ENCODE measurements at places on chromosomes 3 and 15. TPM values are rescaled to one million over a fixed set of nuclear protein-coding genes. Genes with fewer than 3 reads are reported as not detected.

The C2CD4B gene
- total RNA-seq: 0.64 TPM

The C3orf80 gene
- 0.72 TPM for total RNA-seq

The ACKR2 gene
- total RNA-seq: 1.2 TPM

GRCh38 chr3:117744935-117745334, 1035.4 kb downstream of the TUSC7 start:
- no peak overlapping the region for H3K4me3 ChIP-seq
- no peaks in the 10 kb centered on the region for H3K27me3 ChIP-seq
- H3K27ac ChIP-seq: no peak overlapping the region
- DNase-seq: no peak

DNA sequence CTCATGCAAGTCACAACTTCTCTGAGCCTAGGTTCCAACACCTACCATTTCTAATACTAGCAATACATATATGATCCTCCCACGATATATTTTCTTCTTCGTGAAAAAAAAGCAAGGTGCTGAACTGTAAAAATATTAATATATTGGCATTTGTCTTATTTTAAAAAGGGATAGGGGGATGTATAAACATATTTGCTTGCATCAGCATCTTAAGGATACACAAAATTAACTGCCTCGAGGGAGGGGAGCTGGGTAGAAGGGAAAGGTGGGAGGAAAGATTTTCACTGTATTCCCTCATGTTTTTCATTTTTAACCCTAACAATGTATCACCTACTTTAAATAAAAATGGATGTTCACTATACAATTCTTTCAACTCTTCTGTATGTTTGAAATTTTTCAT, 1.3 kb downstream of the HACD2 start:
- H3K36me3 ChIP-seq: peaks cover 11% of the 10 kb centered on the region
- H3K4me3 ChIP-seq: peak overlapping the region; percentile 94
- H3K27ac ChIP-seq: no peak overlapping the region
- H3K27me3 ChIP-seq: no peaks in the 10 kb centered on the region

DNA sequence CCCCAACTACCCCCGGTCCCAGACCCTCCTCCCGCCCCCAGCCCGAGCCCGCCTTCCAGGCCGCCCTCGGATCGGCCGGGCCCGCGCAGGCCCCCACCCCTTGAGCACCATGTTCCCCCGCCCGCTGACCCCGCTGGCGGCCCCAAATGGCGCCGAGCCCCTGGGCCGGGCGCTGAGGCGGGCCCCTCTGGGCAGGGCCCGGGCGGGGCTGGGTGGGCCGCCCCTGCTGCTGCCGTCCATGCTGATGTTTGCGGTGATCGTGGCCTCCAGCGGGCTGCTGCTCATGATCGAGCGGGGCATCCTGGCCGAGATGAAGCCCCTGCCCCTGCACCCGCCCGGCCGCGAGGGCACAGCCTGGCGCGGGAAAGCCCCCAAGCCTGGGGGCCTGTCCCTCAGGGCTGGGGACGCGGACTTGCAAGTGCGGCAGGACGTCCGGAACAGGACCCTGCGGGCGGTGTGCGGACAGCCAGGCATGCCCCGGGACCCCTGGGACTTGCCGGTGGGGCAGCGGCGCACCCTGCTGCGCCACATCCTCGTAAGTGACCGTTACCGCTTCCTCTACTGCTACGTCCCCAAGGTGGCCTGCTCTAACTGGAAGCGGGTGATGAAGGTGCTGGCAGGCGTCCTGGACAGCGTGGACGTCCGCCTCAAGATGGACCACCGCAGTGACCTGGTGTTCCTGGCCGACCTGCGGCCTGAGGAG, 472 bp downstream of the CHST14 start:
- H3K4me1 ChIP-seq: peaks cover 34% of the 10 kb centered on the region
- peaks cover 12% of the 10 kb centered on the region for H3K36me3 ChIP-seq
- peak overlapping the region; percentile 92 for H3K4me3 ChIP-seq
- no peaks in the 10 kb centered on the region for H3K27me3 ChIP-seq

DNA sequence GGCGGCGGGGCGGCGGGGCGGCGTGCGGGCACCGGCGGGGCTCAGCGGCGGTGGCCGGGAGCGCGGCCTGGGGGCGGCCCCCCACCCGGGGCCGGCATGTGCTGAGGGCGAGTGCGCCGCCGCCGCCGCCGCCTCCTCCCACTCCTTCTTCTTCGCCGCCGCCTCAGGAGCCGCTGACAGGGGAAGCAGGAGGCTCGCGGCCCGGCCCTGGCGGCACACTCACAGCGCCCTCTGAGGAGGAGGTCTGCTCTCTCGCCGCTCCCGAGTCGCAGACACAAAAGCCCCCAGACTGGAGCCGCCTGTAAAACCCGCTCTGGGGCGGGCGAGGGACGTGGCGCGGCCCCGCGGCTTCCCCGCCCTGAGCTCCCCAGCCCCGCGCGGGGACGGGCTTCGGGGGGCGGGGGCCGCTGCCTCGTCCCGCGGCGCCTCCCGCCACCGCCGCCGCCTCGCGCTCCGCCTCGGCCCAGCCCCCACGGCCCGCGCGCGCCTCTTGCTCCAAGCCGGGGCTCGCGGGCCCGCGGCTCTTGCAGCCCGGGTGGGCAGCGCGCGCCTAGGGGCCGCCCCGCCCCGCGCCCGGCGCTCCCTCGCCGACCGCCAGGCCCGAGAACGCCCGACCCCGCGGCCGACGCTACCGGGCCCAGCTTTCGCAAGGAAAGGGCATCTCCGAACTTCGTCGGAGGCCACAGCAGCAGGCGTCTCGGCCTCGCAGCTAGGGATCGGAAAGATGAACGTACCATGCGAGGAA, at the start of gene PYGO1:
TSS of gene PYGO1 (minus strand) at position 276 of the 745 bp plus-strand sequence. CDS start 462 bp downstream, outside the sequence.
- DNase-seq: peak; percentile 66
- H3K36me3 ChIP-seq: no peaks in the 10 kb centered on the region
- H3K4me3 ChIP-seq: peak within 1 kb of the TSS; percentile 69
- no peaks in the 10 kb centered on the region for H3K27me3 ChIP-seq

DNA sequence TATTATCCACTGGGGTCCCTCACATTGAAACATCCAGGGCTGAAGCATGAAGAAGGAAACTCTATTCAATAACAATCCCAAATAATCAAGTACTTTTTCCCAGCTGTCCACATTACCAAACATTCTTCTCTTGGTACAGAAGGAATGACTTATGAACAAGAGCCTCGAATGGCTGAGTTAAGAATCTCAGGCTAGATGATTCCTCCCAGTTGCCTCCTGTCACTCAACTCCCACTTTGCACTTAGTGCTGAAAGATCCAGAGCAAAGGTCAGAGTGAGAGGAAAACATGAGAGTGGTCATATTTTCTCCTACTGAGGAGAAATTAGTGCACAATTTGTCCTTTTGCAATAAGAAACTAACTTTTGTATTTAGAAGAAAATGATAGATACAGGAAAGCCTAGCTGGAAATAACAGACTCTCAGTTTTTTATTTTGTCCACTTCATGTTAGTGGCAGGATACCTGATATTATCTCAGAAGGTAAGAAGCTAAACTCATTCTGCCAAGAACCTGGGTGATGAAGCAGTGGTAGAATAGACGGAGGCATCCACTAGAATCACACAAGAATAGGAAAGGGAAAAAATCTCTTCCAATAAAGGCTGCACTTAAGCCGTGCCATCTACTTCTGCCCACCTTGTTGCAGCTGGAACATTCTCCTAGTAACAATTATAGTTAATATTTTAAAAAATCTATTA, 46.2 kb downstream of the GADL1 start:
- H3K4me3 ChIP-seq: no peak overlapping the region
- no peaks in the 10 kb centered on the region for H3K36me3 ChIP-seq
- no peak for DNase-seq
- no peak overlapping the region for H3K27ac ChIP-seq
- H3K4me1 ChIP-seq: no peaks in the 10 kb centered on the region

GRCh38 chr3:134364936-134365765, 9.1 kb downstream of the AMOTL2 start:
- peak overlapping the region; percentile 92 for H3K27ac ChIP-seq
- H3K4me3 ChIP-seq: peak overlapping the region; percentile 42
- H3K27me3 ChIP-seq: no peaks in the 10 kb centered on the region
- peaks cover 82% of the 10 kb centered on the region for H3K36me3 ChIP-seq
- peaks cover 100% of the 10 kb centered on the region for H3K4me1 ChIP-seq
- DNase-seq: peak; percentile 67

DNA sequence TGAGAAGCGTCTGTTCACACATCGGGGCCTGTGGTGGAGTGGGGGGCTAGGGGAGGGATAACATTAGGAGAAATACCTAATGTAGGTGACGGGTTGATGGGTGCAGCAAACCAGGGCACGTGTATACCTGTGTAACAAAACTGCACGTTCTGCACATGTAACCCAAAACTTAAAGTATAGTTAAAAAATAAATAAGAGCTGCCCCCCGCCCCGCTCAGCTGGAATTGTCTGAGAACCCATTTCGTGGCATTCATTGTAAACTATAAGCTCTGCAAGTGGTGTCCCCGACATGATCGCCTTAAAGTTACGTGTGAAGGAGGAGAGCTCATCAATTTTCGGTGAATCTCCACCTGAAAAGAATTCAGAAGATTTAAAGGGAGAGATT, 7.3 kb upstream of the LIPH start:
- H3K4me3 ChIP-seq: no peak overlapping the region
- no peaks in the 10 kb centered on the region for H3K36me3 ChIP-seq
- peaks cover 9% of the 10 kb centered on the region for H3K27me3 ChIP-seq
- H3K27ac ChIP-seq: no peak overlapping the region
- H3K4me1 ChIP-seq: peaks cover 27% of the 10 kb centered on the region

GRCh38 chr15:31435261-31435911, 108.8 kb downstream of the KLF13 start:
- DNase-seq: peak; percentile 90
- H3K36me3 ChIP-seq: no peaks in the 10 kb centered on the region
- H3K27me3 ChIP-seq: no peaks in the 10 kb centered on the region
- peak overlapping the region; percentile 93 for H3K27ac ChIP-seq

DNA sequence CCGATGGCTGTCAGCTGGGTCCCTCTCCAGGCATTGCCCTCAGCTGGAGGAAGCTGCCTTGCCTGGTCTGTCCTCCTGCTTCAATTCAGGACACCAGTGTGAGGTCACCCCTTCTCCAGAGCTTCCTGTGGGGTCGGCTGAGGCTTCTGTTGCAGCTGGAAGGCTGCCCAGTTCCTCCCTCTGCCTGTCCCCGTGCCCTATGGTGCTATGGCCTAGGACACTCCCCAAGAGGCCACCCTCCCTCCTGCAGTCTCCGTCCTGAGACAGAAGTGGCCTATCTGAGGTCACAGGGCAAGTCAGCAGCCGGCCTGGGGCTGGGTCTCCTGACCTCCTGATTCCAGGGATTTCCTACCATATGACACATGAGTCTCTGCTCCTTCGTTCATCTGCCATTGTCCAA, 57.9 kb downstream of the RASGRF1 start:
- H3K36me3 ChIP-seq: no peaks in the 10 kb centered on the region
- H3K27me3 ChIP-seq: peaks cover 6% of the 10 kb centered on the region
- H3K4me1 ChIP-seq: peaks cover 4% of the 10 kb centered on the region
- no peak overlapping the region for H3K4me3 ChIP-seq
- H3K27ac ChIP-seq: no peak overlapping the region
